T-helper 1 cell treated with Interleukin-12 subunit alpha and Interleukin-12 subunit beta and Interleukin-4 antibody, amounts not matched to agents 30 ng/mL and 1 ng/mL, for 36 hours (primary cell): ENCODE measurements at places on chromosomes 7 and 10. TPM values are rescaled to one million over a fixed set of nuclear protein-coding genes. Genes with fewer than 3 reads are reported as not detected.

The VENTX gene
- not detected in 2 replicates for total RNA-seq

The OPALIN gene
- total RNA-seq, result not detected in 2 replicates

The ITGA8 gene
- total RNA-seq, result not detected in 2 replicates

The CHN2 gene
- total RNA-seq, result 0.29 and 0.74 TPM in 2 replicates

The STEAP1 gene
- total RNA-seq, result 1.9 and 2.4 TPM in 2 replicates

The FANK1 gene
- total RNA-seq, result not detected in 2 replicates

The EZH2 gene
- 69.1 and 73.6 TPM in 2 replicates for total RNA-seq

The CCDC3 gene
- total RNA-seq, result 0.15 and 0.27 TPM in 2 replicates

The ACTR3C gene
- 12.8 and 14.1 TPM in 2 replicates for total RNA-seq

The TRIM4 gene
- 29.2 and 29.7 TPM in 2 replicates for total RNA-seq

The SLC26A5 gene
- total RNA-seq, result not detected in 2 replicates
